ENCODE measurements at places on chromosomes 6 and 20. TPM values are rescaled to one million over a fixed set of nuclear protein-coding genes. Genes with fewer than 3 reads are reported as not detected.

Gene TMEM200A
- total RNA-seq = not detected

Gene BPIFB2
- total RNA-seq = not detected

- no peak for DNase-seq
Measured at GRCh38 chr6:157661652-157662051, 161.4 kb upstream of the SNX9 start.

GRCh38 chr20:63626424-63627128 is at the start of gene GMEB2:
GMEB2 (minus strand) TSS chr20:63627101; CDS start chr20:63619397, 7,704 bp downstream.
- peak; percentile 70 for DNase-seq

DNA sequence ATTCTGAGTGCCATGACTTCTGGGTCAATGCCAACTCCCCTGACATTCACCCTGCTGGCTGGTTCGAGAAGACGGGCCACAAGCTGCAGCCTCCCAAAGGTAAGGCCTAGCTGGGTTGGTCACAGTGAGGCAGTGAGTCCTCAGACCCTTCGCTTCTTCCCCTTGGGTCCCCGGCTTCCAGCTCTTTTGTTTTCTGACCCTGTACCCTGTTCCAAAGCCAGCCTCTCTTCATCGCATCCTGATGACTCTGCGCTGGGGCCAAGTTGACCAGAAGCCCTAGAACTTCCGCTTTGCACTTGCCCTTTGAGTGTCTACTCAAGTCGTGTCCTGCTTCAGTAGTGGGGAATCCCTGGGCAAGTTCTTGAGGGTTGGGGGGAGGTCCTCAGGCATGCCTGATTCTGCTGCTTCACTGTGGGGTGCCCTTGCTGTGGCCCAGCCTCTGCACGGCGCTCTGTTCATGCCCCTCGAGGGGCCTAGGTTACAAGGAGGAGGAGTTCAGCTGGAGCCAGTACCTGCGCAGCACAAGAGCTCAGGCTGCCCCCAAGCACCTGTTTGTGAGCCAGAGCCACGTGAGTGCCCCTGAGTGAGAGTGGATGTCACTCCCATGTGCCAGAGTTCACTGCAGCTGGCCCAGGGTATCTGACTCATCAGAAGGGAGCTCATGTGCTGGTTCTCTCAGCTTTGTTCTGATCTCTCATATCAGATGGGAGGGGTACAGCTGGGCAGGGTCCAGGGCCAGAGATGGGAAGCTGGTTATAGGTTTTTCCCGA is 23.0 kb downstream of the L3MBTL1 start:
- no peak for DNase-seq

- peak; percentile 25 for DNase-seq
Measured at GRCh38 chr20:17859616-17860232, 108.9 kb downstream of the SNX5 start.

- no peak for DNase-seq
Measured at GRCh38 chr6:105539911-105540310, 137.0 kb upstream of the PREP start.

DNA sequence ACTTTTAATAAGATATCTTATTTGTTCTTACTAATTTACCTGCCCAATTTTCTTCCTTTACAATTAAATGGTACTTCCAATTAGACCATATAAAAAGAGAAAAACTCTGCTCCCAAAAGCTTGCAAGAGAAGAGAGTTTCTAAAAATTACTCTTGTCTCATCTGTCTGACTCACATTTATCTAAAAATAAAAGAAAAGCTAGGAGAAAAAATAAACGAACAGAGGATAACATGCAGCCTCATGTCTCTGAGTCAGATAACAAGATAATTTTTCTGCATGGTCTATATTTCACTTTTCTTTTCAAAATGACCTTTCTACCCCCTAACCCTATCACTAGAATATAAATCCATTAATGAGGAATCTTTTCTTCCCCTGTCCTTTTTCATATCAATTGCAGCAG is 127.2 kb upstream of the TCF21 start:
- DNase-seq = no peak

Data from activated naive CD4-positive, alpha-beta T cell treated with anti-CD3 and anti-CD28 coated beads for 36 hours (primary cell).